ENCODE measurements at places on chromosomes 6 and 20.

DNA sequence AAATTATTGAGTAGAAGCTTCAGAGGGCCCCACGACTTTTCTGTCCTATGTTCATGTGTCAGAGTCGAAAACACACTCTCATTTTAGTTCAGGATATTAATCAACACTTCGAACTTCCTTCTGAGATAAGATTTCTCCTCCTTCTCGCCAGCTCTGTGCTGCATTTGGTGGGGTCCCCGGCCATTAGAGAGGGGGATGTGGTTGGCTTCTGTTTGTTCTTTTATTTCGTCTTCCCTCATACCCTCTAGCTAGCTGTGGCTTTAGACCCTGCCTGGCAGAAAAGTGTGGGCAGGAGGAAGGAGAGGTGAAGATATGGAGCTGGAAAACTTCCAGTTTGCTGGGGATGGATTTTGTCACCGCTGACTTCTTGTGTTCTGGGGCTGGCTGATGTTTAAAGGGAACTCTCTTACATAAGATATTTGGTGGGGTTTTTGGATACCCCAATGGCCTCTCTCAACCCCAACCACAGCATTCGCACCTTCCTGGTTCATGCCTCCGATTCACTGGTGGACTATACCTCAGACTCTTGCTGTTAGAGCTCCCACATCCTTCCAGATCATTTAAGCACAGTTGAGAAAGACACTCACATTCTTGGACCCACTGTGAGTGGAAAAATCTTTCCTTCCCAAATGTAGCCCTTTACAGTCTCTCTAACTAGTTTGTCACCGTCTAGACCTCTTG lies 30.7 kb upstream of the TMX4 start:
- DNase-seq: no peak

DNA sequence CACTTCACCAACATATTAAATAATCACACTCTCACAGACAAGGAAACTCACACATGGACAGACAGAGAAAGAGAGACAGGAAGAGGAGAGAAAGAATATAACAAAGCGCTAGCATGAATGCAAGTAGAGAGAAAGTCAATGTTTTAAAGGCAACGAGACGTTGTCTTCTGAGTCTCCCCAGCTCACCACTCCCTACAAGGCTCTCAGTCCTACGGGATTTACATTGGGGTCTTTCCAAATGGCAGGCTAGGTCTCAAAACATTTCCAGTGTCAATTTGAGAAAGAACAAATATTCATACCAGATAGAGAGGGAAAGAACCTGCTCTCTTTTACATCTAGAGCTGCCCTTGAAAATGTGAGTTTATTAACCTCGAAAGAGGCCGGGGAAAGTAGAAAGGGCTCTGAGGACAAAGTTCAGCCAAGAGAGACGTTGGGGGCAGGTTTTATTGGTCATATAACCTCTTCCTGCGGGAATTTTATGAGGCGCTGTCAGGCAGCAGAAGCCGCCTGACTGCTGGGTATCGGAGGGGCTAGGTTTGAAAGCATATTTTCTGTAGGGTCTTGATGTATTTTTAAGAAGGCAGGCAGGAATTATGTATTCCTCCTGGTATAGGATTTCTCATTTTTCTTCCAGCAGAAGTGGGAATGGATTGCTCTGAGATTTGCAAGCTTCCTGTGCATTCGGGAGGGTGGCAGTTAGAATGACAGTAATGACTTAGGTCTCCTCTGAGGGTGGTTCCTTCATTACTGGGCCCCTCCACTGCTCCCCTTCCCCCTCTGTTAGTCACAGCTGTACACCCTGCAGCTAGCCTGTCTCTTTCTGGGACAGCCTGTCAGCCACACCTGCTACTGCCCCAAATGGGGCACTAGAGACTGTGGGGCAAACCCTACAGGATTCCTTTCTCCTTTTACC lies 34.4 kb upstream of the KIF16B start:
- no peak for DNase-seq

- no peak for DNase-seq
Measured at GRCh38 chr20:15921930-15922329, 651.3 kb downstream of the KIF16B start.

DNA sequence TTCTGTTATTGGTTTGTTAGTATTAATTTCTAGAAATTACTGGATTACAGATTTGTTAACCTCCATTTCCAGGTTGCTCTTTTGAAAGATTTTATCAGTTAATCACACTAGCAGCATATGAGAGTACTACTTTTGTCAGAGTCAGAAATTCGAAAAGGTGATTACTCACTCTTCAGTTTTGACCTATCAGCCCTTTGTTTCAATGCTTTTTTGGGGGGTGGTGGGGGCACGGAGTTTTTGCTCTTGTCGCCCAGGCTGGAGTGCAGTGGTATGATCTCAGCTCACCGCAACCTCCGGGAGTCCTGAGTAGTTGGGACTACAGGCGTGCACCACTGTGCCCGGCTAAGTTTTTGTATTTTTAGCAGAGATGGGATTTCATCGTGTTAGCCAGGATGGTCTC lies 149.2 kb downstream of the JARID2 start:
- DNase-seq: no peak

GRCh38 chr6:50655848-50656453 lies 57.4 kb upstream of the TFAP2D start:
- no peak for DNase-seq

- no peak for DNase-seq
Measured at GRCh38 chr6:93567164-93567563, 147.8 kb upstream of the EPHA7 start.

DNA sequence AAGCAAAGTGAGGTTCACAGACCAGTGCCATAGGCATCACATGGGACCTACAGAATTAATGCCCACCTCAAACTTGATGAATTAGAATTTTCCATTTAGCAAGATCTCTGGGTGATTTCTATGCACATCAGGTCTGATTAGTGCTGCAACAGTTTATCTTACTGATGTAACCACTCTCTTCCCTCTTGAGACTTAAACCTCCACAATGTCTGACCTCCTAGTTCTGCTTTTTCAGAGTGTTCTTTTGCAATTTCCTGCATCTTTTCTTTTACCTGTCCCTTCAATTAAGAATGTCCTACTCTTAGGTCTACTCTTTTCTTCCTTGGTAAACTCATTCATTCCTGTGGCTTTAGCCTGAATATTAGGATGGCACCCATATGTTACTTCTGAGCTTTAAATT lies 615.3 kb downstream of the TFAP2A start:
- DNase-seq: no peak

- no peak for DNase-seq
Measured at GRCh38 chr6:355373-356208, 36.0 kb upstream of the IRF4 start.

- no peak for DNase-seq
Measured at GRCh38 chr6:16705081-16705993, 55.9 kb downstream of the ATXN1 start.

GRCh38 chr6:19137505-19137904 lies 699.7 kb upstream of the ID4 start:
- no peak for DNase-seq

GRCh38 chr6:27752038-27752885 lies 159.9 kb downstream of the OR2B2 start:
- DNase-seq: no peak

- no peak for DNase-seq
Measured at GRCh38 chr20:12788632-12789299, 220.0 kb upstream of the SPTLC3 start.

DNA sequence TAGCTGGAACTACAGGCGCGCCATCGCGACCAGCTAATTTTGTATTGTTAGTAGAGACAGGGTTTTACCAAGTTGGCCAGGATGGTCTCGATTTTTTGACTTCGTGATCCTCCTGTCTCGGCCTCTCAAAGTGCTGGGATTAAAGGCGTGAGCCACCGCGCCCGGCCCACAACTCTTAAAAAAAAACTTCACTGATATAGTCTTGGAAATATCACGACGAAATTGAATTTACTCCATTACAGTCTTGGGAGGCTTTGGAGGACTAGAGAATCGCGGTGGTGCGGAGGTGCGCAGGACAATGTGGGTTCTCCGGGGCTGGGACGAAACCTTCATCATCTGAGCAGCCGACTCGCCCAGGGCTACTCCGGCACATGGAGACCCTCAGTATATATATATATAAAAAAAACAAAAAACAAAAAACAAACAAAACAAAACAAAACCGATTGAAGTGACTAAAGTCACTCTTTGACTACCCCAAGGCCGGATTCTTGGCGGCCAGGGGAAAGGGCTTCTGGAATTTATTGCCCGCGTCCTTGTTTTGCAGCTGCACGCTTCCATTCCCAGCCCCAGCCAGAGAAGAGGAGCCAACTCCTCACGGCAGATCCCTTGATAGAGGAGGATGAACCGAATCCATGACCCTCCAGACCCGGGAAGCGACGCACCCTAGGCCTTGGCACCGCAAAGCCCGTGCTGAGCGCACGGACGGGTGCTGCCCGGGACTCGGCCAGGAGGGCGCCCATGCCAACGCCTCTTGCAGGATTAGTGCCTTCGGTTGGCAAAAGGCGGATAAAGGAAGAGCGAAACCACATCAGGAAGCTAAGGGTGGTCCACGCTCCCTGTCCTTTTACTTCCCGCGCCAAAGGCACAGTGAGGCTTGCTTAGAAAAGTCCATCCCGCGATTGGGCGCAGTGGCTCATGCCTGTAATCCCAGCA lies 1.7 kb upstream of the GCM2 start:
- DNase-seq: no peak

- no peak for DNase-seq
Measured at GRCh38 chr6:169382735-169383134, 129.1 kb upstream of the THBS2 start.

DNA sequence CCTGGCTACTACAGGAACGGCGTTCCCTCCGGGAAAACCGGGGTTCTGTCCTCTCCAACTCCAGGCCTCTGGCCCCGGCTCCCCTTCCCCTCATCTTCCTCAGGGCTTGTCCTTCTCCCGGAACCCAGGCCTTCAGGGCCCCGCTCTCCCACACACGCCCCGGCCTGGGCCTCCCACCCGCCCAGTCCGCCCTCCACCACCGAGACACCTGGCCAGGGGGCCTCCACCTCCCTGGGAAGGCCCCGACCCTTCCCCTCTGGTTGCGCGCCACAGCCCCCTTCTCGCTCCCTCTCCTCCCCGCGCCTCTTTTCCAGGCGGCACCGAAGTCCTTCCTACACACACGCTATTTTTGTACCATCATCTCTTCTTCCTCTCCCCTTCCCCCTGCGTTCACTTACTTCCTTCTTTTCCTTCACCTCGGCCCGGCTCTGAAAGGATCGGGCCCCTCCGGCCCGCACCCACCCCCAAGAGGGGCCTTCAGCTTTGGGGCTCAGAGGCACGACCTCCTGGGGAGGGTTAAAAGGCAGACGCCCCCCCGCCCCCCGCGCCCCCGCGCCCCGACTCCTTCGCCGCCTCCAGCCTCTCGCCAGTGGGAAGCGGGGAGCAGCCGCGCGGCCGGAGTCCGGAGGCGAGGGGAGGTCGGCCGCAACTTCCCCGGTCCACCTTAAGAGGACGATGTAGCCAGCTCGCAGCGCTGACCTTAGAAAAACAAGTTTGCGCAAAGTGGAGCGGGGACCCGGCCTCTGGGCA lies 1.3 kb upstream of the SIRPA start:
- no peak for DNase-seq

- DNase-seq: no peak
Measured at GRCh38 chr20:35893942-35894341, 60.4 kb downstream of the SCAND1 start.

DNA sequence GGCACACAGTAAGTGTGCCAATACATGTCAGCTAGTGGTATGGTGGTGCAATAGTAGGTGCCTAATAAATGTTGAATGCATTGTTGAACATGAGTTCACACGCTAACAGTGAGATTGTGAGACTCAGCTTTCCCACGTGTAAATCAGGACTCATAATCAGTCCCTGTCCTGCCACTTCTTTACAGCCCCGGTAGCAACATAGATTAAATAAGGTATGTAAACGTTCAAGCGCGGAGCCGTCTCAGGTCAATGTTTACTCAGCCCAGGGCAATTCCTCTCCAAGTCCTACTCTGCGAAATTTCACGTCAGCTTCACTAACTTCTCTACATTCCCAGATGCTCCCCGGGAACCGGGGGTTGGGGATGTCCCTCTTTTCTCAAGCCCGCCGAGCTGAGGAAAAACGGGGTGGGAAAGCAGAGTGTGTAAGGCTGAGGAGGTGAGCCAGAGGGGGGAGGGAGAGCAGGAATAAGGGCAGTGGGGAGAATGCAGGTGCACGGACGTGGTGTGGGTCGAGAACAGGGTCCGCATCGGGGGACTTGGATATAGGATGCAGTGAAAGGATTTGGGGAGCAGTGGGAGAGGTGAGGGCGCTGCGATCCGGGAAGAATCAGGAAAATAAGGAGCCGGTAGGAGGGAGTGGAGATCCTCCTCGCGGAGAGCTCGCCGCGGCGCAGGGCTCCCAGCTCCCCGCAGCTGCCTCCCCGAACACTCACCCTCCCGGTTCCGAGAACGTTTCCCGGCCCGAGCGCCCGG lies 544 bp upstream of the TP53INP2 start:
- DNase-seq: no peak

- DNase-seq: no peak
Measured at GRCh38 chr6:31538805-31539400, 2.9 kb downstream of the DDX39B start.

- no peak for DNase-seq
Measured at GRCh38 chr6:105257340-105257739, 77.5 kb upstream of the POPDC3 start.

DNA sequence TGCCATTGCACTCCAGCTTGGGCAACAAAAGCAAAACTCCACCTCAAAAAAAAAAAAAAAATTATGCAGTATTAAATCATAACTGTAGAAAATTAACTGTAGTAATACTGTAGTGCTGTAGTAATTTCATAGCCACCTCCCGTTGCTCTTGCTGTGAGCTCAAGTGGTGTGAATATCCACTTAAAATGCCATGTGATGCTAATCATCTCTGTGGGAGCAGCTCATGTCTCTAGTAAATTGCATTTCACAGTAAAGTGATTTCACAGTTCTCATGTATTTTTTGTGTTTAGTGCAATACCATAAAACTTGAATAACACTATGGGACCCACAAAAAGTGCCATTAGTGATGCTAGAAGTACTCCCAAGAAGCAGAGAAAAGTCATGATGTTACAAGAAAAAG lies 14.4 kb upstream of the FAM217A start:
- no peak for DNase-seq
